ENCODE measurements at places on chromosomes 4 and X.

DNA sequence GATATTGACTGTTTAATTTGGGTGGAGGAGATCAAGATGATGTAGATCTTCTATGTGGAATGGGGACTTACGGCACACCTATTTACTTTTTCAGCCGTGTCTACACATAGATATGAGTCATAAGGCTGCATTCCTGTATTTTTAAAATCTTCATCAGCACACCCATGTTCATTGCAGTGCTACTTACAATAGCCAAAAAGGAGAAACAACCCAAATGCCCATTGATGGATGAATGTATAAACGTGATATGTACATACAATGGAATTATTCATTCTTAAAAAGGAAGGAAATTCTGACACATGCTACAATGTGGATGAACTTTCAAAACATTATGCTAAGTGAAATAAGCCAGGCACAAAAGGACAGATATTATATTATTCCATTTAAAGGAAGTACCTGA is 98.6 kb downstream of the AASDH start:
- DNase-seq, result no peak

GRCh38 chrX:129015381-129015780 is 507.9 kb downstream of the SMARCA1 start:
- DNase-seq, result no peak

GRCh38 chrX:56728321-56728720 is 722 bp upstream of the NBDY start:
- DNase-seq, result no peak

DNA sequence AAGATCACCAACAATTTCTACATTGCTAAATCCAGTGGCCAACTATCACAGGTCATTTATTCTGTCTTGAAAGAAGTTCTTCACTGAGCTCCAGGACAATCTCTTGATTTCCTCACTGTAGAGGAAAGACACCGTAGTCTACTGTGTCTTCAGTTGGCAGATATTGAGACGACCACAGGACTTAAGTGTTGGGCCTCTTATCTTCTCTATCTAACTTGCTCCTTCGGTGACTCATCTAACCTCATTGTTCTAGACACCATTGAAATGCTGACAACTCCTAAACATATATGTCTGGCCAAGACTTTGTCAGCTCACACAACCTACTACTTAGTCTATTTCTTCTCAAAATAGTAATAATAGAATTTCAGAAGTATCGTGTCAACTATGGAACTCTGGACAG is 425.8 kb downstream of the ARAP2 start:
- DNase-seq, result no peak

DNA sequence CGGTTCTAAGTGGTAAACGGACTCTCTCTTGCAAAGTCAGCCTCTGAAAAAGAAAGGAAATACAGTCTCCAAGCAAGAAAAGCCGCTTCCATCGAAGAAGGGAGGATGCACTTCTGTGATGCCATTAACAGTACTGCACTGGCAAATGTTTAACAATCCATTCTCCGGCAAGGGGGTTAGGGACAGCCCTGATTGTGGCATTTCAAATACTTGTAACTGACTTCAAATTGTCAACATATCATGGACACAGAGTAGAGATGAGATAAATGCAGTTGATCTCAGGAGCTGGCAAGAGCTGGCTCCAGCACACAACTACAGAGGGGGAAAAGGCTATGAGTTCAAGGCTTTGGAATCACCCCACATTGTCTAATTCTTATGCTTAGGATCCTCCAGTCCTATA is 146.8 kb downstream of the SLC7A11 start:
- DNase-seq, result no peak

- no peak for DNase-seq
Measured at GRCh38 chr4:138393886-138394610, 151.9 kb upstream of the SLC7A11 start.

DNA sequence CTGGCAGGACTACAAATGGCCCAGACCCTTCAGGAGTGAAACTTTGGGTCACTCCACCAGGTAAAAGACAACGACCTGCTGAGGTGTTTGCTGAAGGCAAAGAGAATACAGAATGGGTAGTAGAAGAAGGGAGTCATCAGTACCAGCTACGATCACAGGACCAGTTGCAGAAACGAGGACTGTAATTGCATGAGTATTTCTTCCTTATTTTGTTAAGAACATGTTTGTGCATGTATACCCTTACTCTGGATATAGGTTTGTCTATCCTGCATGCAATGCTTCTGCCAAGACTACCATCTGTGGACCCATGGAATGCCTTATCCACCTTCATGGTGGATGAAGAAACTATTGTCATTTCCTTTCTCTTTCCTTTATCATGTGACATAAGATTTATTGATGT is 48.1 kb upstream of the BCLAF3 start:
- DNase-seq, result no peak

GRCh38 chr4:109547394-109547793 is 12.7 kb upstream of the MCUB start:
- no peak for DNase-seq

- DNase-seq, result no peak
Measured at GRCh38 chr4:81421346-81422218, 50.1 kb downstream of the RASGEF1B start.

DNA sequence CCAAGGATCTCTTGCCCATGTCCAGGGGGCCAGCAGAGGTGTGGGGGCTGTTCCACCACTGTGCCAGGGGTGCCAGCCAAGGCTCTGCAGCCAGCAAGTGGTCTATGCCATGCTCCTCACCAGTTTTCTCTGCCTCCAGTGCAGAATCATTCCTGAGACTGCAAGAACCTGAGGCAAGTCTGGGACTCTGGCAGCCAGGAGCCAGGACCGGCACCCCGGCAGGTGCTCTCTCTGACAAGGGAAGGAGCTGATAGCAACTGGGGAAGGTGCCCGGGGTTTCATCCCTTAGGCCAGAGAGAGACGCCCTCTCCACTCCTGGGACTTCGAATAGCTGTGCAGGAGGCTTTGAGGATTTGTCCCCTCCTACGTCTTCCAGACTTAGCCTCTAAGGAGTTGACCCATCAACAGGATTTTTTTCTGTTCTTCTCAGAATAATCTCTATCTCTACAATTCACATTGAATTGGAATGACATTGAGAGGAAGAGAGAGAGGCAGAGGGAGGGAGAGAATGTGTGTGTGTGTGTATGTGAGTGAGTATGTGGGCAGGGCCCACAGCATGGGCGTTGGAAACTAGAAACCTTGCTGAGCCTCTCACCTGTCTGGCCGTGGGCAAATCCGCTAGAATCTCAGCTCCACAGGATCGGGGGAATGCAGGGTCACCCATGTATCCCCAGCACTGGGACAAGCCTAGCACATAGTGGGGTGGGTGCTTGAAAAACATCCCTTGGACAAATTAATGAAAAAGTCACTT is 74.5 kb upstream of the AFAP1 start:
- DNase-seq, result no peak

DNA sequence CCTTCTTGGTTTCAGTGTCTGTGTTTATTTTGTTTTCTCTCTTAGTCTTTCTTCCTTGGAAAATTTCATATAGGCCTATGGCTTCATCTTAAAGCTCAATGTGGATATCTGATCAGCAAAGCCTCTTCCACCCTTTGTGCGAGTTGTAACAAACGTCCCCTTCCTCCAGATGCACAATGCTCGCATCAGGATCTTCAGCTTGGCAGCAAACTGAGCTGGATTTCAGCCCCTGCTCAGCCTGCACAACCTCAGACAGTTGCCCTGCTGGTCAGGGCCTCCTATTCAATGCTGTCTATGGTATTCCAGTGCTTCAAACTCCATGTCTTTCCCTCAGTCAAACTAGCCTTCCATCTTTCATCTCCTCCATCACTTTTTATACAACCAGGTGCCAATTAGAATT is 309.4 kb downstream of the ARHGAP24 start:
- DNase-seq, result no peak

DNA sequence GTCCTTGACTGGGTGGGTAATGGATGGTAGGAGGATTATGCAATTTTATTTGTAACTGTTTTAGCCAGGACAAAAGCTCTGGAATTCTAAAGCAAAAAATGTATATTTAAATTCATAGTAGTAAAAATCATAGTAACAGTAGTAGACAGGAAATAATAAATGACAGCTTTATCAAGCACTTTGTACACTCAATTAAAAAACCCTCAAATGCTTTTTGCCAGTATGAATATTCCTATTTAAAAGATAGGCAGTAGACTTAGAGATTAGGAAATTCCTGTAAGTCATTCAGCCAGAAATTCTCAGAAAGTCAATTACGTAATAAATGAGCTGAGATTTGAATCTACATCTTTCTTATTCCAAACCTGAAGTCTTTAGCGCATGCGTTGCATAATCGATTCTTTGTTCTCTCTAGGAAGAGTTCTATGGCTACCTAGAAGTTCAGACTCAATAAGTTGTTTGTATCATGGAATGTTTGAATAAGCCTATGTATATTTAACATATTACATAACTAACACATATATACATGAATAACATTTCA is 2.5 kb downstream of the AADAT start:
- no peak for DNase-seq

- DNase-seq, result peak; percentile 86
Measured at GRCh38 chr4:185425647-185426352, at the start of gene UFSP2. UFSP2 (minus strand) TSS chr4:185425964; CDS start chr4:185425868, 96 bp downstream.

- DNase-seq, result no peak
Measured at GRCh38 chr4:115119804-115120352, 6.5 kb upstream of the NDST4 start.

GRCh38 chr4:80265571-80266252 is 752 bp upstream of the FGF5 start:
- DNase-seq, result no peak

- DNase-seq, result no peak
Measured at GRCh38 chr4:13244444-13244843, 239.7 kb downstream of the RAB28 start.

- no peak for DNase-seq
Measured at GRCh38 chr4:151260526-151260925, 16.4 kb upstream of the PRSS48 start.

GRCh38 chrX:116204932-116205331 is 34.4 kb downstream of the AGTR2 start:
- no peak for DNase-seq

DNA sequence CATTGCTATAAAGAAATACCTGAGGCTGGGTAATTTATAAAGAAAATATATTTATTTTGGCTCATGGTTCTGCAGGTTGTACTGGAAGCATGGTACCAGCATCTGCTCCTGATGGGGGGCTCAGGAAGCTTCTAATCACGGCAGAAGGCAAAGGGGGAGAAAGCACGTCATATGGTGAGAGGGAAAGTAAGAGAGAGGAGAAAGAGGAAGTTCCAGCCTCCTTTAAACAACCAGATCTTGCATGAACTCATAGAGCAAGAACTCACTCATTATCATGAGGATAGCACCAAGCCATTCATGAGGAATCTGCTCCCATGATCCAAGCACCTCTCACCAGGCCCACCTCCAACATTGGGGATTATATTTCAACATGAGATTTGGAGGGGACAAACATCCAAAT is 125.0 kb upstream of the GRPR start:
- DNase-seq, result no peak

- DNase-seq, result no peak
Measured at GRCh38 chr4:128381748-128382559, 94.3 kb upstream of the PGRMC2 start.

- DNase-seq, result no peak
Measured at GRCh38 chr4:155542415-155542814, 124.2 kb upstream of the GUCY1A1 start.

DNA sequence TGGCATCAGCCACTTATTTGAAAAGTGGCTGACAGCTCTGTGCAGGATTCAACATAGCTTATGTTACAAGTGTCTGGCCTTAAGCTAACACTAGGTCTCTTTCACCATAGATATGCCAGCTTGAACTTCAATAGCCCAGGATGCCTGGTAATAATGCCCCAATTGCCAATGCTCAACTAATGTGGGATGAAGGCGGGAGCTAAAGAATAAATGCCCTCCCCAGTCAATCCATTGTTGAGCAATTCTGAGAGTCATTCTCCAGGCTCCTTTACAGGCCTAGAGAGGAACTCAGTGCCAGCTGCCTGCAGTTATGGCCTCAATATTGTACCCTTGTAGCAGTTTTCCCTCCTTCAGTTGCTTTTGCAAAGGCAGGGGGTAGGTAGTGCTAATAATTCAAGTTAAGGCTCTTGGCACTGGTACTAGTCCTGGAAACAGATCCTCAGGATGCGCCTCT is 460.2 kb downstream of the GABRG1 start:
- DNase-seq, result no peak

DNA sequence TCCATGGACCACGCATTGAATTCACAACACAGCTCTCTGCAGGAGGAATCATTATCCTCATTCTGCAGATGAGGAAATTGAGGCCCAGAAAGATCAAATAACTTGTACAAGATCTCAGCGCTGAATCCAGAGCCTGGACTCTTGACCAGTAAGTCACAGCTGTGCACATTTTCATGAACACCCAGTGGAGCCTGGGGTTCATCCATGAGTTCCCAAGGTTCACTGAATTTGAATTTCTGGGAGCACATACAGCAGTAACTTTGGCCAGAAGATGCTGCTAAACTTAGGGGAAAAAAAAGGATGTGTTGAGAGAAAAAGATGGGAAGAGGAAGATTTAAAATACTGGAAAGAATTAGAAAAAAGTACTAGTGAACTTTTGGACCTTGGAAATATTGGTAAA is 218.7 kb upstream of the PPARGC1A start:
- DNase-seq, result no peak

GRCh38 chr4:7620814-7621176 is 186.1 kb upstream of the PSAPL1 start:
- no peak for DNase-seq

- DNase-seq, result no peak
Measured at GRCh38 chrX:71191248-71191647, 31.8 kb upstream of the GJB1 start.

- no peak for DNase-seq
Measured at GRCh38 chr4:11565899-11566298, 137.2 kb upstream of the HS3ST1 start.

GRCh38 chr4:88411491-88412096 is 32.9 kb downstream of the HERC6 start:
- no peak for DNase-seq

GRCh38 chrX:18983666-18984380 is at the start of gene PHKA2:
PHKA2 (minus strand) TSS chrX:18984114; CDS start chrX:18983932, 182 bp downstream.
- DNase-seq, result no peak

GRCh38 chr4:78665216-78665770 is 110.9 kb upstream of the BMP2K start:
- DNase-seq, result no peak

DNA sequence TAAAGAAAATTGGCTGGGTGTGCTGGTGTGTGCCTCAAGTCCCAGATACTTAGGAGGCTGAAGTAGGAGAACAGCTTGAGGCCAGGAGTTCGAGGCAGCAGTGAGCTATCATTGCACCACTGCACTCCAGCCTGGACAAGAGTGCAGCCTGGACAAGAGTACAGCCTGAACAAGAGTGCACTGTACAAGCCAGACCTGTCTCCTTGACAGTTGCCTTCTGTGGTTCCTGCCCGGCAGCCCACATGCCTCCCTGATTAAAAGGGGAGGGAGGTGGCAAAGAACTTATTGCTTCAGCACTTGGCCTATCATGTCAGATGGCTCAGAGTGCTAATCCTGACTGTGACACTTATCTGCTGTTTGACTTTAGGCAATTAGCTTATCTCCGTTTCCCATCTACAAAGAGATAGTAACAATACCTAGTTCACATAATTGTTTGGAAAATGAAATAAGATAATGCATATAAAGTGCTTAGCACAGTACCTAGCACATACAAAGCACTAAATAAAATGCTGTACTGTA is 249.1 kb downstream of the DCLK2 start:
- no peak for DNase-seq
